ENCODE measurements at places on chromosomes 5 and 9.
A peak's percentile ranks its signal among the peaks of the same experiment; 100 is the strongest.

DNA sequence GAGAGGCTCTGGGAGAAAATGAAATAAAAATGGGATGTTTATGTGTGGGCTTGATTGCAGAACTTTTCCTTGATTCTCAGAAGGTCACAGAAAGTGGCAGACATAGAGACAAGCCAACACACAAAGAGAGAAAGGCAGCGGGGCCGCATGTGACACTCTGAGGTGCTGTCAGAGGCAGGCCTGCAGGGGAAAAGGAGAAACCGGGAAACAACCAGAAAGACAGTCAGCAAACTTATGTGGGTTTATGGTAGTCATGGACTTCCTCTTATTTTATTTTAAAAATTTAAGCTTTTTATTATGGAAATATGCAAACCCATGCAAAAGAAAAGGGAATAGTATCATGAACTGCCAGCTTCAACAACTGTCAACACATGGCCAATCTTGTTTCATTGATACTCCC lies 16.3 kb upstream of the IGFBPL1 start:
- peak; percentile 31 for DNase-seq

DNA sequence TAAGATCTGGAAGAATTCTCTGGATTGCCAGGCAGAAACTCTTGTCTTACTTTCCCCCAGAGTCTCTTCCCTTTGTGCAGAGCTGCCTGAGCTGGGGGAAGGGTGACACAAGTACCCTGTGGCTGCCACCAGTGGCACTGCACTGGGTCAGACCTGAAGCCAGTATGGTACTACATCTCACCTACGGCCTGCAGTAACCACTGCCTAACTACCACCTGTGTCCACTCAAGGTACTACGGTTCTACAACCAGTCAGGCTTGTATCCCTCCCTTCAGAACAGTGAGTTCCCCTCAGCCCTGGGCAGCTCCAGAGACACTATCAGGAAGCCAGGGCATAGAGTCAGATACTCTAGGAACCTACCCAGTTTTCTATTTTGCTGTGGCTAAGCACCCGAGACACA lies 212.0 kb upstream of the POU5F2 start:
- no peak for DNase-seq

DNA sequence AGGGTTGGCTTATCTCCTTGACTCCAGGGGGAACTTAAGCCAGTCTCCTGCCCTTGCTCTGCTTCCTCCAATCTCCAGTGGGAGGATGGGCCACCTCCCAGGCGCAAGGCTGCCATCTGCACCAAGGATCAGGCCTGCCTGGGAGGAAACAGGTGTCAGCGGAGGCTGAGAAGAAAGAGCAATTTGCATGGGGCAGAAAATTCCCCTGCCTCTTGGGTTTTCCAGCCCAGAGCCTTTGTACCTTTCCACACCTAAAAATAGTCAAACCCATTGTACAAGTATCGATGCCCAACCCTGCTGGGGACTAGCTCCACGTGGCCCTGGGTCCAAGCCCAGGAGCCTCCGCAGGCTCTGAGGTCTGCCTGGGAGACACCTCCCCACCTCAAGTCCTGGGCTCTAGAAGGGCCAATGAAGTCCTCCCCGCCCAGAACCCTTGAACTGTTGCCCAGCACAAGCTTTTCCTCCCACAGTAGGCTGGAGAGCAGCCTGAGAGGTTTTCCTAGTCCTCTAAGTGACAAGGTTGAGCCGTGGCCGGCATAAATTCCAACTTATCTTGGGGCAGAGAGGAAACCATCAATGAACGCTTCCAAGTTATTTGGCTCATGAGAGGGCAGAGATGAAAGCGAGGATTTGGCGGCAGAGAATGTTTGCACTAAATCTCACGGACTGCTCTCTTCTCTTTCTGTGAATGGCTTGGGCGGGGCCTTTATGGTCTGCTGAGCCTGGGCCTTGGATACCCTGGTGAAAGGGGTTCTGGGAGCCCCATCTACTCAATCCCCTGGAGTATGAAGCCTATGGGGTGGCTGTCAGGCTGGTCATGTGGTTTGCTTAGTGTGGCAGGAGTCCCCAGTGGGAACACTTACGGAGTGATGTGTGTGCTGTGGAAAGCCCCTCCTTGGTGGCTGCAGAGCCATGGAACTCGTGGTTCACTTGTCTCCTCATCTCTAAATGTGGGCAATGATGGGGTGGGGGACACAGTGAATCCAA lies 15.6 kb downstream of the JADE2 start:
- no peak for DNase-seq

DNA sequence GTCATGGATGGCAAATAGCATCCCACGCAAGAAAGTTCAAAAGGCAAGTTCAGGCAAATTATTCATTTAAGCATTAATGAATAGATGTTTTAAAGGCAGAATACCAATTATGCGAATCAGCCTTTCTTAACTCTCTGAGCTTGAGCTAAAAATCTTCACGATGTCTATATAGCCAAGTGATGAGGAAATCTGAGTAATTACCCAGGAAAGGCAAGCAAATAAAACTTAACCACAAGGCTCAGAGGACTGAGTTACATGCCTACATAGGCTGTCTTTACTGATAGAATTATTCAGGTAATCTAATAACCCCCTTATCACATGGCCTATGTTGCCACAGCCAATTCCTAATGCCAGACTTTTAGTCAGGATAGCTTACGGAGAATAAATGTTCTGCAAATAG lies 120.8 kb upstream of the MTAP start:
- DNase-seq: no peak

DNA sequence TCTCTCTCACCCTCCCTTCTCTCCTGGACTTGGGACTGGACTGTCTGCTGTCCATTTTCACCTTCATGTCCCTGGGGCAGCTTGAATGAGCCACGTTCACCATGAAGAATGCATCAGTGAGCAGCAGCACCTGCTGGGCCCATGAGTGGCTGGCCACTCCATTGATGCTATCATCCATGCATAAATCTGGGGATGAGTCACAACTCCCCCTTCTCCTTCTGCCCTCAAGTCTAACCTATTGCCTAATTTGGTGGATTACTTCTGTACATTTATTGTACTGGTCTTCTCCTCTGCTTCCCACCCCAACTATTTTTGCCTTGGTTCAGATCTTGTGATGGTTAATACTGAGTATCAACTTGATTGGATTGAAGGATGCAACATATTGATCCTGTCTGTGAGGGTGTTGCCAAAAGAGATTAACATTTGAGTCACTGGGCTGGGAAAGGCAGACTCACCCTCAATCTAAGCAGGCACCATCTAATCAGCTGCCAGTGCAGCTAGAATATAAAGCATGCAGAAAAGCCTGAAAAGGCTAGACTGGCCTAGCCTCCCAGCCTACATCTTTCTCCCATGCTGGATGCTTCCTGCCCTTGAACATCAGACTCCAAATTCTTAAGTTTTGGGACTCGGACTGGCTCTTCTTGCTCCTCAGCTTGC lies 46.7 kb downstream of the GDNF start:
- DNase-seq: no peak

GRCh38 chr5:157606046-157606445 lies 30.5 kb upstream of the ADAM19 start:
- no peak for DNase-seq

DNA sequence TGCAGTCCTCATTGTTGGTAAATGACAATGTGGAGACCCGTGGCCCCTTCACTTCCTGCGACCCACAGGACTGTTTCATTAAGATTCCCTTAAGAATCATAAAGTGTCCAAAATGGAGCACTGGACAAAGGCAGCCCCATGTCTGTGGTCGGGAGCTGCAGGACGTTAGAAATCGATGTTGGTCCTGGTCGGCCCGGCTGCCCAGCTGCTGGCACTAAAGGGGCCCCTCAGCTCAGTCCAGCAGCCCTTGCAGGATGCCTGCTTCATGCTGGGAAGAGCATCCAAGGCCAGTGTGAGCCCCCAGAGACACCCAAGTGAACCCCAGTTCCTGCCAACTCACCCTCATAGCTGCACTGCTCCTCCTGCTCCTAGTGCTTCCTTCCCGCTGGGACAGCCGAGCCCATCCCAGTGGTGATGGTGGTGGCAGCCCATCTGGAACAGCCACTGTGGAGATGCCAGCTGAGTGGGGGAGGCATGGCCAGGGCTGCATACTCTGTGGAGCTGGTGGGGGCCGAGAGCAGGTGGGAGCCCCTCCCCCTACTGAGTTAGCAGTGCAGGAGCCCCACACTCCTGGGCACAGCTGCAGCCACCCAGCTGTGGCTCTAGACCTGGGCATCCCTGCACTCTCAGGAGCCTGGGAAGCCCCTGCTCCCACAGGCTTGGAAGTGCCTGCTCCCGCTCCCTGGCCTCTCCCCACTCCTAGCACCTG lies 168.0 kb upstream of the IRX2 start:
- DNase-seq: no peak

DNA sequence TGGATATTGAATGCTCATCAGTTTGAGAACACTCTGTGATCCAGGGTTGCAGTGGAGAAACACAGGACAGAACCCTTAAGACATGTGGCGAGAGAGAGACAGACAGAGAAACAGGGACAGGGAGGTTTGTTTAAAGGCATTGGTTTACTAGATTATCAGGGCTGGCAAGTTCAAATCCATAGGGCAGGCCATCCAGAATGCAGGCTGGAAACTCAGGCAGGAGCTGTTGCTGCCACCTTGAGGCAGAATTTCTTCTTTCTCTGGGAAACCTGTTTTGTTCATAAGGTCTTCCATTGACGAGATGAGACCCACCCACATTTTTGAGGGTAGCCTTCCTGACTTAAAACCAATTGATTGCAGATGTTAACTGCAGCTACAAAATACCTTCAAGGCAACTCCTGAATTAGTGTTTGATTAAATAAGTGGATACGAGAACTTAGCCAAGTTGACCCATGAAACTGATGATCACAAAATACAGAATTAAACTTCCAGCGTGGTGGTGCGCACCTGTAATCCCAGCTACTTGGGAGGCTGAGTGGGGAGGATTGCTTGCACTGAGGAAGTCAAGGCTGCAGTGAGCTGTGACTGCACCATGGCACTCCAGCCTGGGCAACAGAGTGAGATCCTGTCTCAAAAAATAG lies 55.9 kb downstream of the NSUN2 start:
- DNase-seq: peak; percentile 22

- no peak for DNase-seq
Observed at GRCh38 chr5:20683241-20683940, 695.4 kb upstream of the CDH18 start.

GRCh38 chr9:124066783-124067577 lies 55.4 kb downstream of the LHX2 start:
- no peak for DNase-seq

- no peak for DNase-seq
Observed at GRCh38 chr5:78511121-78511906, 137.3 kb downstream of the LHFPL2 start.

DNA sequence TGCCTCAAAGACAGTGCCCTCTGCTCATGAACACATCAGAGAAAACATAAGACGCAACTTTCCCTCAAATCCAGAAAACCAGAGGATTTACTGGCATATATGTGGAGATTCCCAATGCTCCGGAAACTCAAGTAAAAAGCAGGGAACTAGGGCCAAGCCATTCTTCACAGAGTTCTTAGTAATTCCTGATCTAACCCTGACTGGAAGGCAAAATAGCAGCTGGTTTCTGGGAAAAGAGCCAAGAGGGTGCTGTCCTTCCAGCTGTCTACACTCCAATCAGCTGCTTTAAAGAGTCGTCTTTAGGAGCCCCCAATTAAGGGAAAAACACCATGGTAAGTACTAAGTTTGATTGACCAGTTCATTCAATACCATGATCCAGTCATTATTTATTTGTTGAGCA lies 49.6 kb downstream of the GNA14 start:
- no peak for DNase-seq

GRCh38 chr5:167361795-167362194 lies 929.6 kb upstream of the WWC1 start:
- DNase-seq: no peak

Measured in HL-60 (cell line).